ENCODE measurements at places on chromosomes 7 and 10.
A peak's percentile ranks its signal among the peaks of the same experiment; 100 is the strongest.

DNA sequence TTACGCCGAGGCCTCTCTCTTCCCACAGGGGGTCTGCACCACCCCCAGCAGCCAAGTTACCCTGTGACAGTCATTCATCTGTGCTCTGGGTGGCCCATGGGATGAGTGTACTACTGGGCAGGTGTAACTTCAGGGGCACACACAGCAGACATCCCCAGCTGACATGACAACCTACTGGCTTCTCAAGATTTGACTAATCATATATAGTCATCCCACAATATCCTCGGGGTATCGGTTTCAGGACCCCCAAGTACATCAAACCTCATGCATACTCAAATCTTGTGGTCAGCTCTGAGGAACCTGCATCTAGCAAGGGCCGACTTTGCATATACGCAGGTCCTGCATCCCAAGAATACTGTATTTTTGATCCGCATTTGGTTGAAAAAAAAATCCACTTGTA, 336.9 kb upstream of the C7orf33 start:
- no peak for DNase-seq

DNA sequence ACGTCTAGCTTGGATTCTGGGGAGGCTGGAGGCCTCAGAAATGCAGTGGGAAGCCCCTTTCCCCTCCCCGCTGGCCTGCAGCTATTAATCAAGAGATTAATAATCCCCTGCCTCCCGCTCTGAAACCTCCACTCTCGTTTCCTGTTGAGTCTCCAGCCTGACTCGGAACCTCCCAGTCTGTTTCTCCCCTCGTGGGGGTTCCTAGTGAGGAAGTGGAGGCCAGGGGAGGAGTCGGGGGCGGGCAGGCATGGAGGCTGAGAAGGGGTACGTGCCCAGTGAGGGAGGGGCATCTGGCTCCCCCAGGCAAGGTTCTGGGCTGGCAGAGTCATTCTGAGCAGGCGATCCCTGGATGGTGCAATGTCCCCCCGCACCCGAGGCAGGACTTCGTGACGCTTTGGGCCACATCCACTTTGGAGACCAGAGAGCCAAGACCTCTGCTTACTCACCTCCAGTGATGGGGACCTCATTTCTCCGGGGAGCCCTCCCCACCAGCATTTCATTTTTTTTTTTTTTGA, 73.6 kb downstream of the COL26A1 start:
- DNase-seq, result no peak

DNA sequence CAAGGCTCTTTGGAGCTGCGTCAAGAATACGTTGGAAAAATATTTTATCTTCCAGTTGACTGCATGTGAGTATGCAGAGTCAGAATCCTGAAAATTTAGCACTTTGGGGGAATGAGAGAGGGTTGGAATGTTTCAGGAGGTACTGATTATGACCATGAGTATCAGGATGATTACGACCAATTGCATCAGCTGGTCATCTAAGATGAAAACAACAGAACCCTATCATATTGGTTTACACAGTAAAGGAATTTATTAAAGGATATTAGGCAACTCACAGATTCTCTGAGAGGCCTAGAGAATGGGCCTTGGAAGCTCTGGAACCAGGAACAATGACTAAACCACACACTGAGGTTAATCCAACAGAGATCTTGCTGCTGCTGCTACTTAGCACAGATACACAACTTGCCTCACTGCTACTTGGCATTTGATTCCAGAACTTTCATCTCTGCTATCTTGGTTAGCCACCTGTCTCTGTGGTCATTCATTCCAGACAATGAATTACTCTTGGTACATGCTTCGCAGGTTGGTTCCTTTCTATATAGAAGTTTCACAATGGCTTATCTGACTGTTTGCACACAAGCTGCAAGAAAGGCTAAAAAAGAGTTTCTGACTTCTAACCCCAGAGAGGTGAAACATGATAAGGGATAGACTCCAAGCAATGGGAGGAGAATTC, 68.0 kb upstream of the CTTNBP2 start:
- DNase-seq, result no peak

- DNase-seq, result no peak
These were observed 50.8 kb upstream of the ECHDC3 start for GRCh38 chr10:11691319-11691755.

DNA sequence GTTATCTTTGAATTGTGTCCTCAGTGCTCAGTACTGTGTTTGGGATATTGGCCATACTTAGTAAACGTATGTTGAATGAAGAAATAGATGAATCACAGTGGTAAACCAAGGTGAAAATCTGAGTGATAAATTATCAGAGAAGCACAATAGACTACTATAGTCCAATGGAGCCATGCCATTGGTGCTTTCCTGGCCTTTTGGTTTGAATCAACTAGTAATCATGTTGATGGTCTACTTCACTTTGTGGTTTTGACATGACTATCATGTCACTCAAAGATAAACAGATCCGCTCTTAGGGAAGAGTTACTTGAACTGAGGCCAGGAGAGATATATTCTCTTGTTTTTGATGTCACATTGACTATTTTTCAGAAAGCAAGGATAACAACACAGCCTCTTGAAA, 86.1 kb upstream of the IGFBP3 start:
- no peak for DNase-seq

DNA sequence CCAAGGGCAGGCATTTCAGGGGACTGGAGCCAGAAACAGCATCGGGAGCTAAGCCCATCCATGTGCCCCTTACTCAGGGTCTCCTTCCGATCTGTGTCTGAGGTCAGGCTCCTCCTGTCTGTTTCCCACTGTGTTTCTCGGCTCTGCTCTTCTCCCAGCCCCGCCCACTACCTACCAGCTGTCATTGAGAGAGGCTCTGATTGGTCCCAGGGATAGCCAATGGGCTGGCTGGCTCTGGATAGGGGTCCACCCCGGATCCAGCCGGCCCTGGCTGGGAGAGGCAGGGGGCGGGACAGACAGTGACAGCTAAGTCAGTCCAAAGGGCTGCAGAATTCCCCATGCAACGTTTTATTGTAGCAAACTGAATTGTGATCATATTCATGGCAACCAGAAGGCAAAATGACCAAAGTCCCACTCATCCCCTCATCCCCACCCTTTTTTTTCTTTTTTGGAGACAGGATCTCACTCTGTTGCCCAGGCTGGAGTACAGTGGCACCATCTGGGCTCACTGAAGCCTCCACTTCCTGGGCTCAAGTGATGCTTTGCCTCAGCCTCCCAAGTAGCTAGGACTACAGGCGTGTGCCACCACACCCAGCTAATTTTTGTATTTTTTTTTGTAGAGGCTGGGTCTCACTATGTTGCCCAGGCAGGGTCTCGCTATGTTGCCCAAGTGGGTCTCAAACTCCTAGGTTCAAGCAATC, 76.3 kb downstream of the CLIP2 start:
- DNase-seq, result peak; percentile 92

GRCh38 chr10:61781969-61782403, 119.3 kb downstream of the CABCOCO1 start:
- no peak for DNase-seq

GRCh38 chr10:105969884-105970377, 1194.6 kb downstream of the SORCS1 start:
- DNase-seq, result no peak

DNA sequence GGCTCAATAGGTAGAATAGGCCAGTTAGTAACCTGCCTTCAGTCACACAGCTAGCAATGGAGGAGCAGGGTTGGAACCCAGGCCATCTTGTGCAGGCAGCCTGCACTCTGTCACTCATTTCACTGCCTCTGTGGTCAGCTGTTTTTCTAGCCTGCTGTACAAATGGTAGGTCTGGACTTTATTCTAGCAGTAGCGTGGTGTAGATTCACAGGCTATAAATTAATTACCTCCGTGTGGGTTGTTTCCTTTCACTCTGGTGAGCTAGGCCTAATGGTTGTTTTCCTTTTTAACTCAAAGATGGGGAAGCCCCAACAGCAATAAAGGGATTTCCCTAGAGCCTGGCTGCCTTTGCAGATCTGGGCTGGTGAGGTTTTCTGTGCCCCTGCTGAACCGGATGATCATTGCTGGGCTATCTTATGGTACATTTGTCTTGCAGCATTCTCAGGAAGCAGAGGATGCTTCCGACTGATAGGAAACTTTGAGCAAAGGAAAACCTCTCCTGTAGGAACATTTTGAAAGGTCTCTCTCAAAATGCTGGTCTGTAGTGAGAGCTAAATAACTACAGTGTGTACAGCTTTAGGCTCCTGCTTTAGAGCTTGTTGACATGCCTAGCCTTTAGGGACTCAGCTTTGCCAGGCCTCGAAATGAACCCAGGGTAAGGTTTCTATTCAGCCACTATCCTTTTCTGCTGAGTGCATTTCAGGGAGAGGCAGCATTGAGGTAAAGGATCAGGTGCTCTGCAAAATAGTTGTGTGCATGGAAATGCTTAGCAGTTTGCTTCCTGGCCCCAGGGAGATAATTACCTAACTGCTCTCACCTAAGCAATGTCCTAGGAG, 157.4 kb downstream of the ST7 start:
- no peak for DNase-seq

DNA sequence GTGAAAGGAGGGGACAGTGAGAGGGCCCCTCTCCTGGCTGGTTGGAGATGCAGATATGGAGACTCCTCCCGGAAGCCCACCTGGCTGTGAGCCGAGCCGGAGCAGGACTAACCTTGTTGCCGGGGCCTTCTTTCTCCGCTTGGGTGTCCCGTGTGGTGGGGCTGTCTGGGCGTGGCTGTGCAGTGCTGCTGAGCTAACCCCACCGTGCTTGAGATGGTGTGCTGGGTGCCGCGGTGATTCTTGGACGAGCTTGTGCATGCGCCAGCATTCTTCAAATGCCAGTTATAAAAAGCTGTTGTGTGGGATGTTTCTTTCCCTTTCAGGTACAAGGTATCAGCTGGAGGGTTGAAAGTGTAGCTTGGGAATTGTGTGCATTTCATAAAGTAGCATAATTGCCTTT, 48.8 kb downstream of the DAGLB start:
- no peak for DNase-seq

DNA sequence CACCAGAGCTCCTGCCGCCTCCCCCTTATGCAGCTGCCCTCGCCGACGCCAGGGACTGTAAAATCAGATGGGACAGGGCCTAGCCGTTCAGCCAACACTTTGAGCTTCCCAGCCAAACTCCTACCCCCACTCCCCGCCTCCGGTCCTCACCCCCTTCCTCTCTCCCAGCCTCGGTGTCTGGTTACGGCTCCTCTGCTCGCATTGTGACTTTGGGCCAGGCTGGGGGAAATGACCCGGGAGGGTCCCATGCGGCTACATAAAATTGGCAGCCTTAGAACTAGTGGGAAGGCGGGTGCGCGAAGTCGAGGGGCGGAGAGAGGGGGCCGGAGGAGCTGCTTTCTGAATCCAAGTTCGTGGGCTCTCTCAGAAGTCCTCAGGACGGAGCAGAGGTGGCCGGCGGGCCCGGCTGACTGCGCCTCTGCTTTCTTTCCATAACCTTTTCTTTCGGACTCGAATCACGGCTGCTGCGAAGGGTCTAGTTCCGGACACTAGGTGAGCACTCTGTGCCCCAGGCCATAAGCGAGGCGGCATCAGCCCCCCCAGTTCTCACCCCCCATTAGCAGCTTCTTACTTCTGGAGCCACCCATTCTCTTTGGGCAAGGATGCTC, at the start of gene KAZALD1:
KAZALD1 (plus strand) TSS at position 366 of the 608 bp plus-strand sequence. CDS start 604 bp downstream, outside the sequence.
- DNase-seq, result peak; percentile 68

DNA sequence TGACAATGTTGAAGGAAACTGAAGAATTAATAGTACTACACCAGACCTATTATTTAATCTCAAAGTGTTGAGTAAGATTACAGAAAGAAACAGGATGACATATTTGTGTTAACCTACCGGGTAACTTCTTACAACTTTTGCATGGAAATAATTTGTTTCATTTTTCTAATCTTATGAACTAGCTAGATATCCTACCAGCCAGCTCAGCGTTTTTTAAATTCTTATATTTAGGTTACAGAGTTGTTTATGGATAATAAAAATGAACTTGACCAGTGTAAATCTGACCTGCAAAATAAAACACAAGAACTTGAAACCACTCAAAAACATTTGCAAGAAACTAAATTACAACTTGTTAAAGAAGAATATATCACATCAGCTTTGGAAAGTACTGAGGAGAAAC, 37.0 kb downstream of the KIF11 start:
- DNase-seq, result no peak

- DNase-seq, result no peak
These were observed 100.1 kb upstream of the PTN start for GRCh38 chr7:137443616-137444015.

DNA sequence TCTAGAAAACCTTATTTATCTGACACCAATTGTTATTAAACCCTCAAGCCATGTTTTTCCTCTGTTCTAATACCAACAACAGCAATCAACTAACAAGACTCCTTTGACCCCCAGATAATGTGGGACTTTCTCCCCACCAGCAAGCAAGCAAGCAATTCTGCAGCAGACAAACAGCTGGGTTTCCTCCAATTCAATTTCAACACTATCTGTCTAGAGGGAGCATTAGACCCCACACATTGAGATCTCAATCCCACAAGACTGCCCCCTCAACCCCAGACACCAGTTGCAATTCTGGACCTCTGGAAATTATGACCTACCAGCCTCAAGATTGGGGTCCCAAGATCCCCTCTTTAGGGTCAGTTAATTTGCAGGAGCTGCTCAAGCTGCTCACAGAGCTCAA, 89.4 kb upstream of the TMEM26 start:
- no peak for DNase-seq

- no peak for DNase-seq
These were observed 10.8 kb upstream of the FAM3C start for GRCh38 chr7:121406944-121407343.

DNA sequence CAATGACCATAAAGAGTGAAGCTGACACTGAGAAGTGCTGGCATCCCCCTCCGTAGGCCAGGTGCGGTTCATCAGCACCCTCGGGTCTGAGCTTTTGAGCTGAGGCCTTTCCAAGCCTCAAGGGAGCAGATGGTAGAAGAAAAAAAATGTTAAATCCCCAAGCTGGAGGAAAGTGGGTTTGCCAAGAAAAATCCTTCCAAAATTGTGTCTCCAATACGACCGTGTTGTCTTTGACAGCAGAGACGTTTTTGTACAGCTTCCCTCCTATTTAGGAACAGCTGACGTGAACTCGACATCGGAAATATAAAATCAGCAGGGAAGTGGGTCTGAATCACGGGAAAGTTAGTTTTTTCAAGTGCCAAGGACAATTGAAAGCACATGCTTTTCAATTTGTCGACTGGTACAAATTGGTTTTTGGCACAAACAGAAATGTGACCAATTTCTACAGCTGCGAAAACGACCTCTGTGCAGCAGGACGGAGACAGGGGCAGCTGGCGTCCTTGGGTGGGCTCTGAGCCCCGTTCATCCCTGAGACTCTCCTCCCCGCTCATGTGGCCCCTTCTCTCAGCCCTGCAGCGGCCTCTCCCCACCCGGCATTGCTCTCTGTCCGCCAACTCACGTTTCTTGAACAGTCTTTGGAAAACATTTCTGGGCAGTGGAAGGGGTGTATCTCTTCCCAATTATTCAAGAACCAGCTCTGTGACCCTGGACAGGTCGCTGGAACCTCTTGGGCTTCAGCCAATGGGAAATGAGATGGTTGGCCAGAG, 89.9 kb downstream of the PAXIP1 start:
- DNase-seq, result no peak

GRCh38 chr7:24819916-24820689, 62.8 kb upstream of the GSDME start:
- DNase-seq, result peak; percentile 80

Measured in WTC11 (cell line).